ENCODE measurements at places on chromosomes 5 and 9.

GRCh38 chr5:168836603-168837231 is 257.5 kb upstream of the PANK3 start:
- DNase-seq, result no peak

GRCh38 chr9:71762900-71763653 is 5.2 kb downstream of the CEMIP2 start:
- DNase-seq, result no peak

- no peak for DNase-seq
Measured at GRCh38 chr9:110105107-110105506, 102.9 kb downstream of the C9orf152 start.

GRCh38 chr5:95735406-95735805 is 4.3 kb downstream of the RHOBTB3 start:
- DNase-seq, result no peak

GRCh38 chr9:131670247-131671132 is 69.4 kb downstream of the RAPGEF1 start:
- DNase-seq, result no peak

DNA sequence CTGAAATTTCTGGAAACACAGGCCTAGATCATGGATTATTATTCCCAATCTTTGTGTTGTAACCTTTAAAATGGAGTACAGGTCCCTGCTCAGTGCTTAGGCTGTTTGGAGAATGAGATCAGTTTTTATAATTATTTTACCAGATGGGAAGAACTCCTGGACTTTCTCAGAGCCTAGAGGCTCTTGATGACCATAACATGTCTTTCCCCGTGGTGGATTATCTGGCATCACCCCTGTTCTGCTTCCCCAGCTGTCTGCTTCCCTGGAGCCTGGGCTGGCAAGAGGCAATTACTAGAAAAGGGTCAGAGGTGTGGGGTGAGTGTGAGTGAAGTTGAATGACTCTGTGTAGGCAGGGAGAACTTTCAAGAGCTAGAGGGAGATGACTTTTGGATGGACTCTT is 143.0 kb downstream of the CARTPT start:
- no peak for DNase-seq

- no peak for DNase-seq
Measured at GRCh38 chr5:169009123-169009522, 291.8 kb downstream of the SLIT3 start.

DNA sequence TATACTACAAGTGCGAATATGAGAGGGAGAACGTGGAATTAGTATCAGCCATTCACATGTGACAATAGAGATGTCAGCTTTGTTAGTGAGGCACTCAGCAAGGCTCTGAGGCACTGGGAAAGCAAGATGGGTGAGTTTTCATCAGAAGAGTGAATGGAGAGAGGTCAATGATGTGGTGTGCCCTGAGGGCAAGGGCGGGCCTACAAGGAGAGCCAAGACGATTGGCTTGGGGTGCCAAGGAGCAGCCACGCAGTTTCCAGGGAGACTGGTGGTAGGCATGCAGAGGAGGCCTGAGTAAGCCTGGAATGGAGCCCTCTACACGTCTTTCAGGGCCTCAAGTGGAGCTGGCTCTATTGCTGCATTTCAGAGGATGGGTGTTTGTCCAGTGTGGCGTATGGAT is 24.7 kb downstream of the BTF3 start:
- DNase-seq, result no peak

- DNase-seq, result no peak
Measured at GRCh38 chr9:81465468-81466011, 223.8 kb downstream of the TLE1 start.

DNA sequence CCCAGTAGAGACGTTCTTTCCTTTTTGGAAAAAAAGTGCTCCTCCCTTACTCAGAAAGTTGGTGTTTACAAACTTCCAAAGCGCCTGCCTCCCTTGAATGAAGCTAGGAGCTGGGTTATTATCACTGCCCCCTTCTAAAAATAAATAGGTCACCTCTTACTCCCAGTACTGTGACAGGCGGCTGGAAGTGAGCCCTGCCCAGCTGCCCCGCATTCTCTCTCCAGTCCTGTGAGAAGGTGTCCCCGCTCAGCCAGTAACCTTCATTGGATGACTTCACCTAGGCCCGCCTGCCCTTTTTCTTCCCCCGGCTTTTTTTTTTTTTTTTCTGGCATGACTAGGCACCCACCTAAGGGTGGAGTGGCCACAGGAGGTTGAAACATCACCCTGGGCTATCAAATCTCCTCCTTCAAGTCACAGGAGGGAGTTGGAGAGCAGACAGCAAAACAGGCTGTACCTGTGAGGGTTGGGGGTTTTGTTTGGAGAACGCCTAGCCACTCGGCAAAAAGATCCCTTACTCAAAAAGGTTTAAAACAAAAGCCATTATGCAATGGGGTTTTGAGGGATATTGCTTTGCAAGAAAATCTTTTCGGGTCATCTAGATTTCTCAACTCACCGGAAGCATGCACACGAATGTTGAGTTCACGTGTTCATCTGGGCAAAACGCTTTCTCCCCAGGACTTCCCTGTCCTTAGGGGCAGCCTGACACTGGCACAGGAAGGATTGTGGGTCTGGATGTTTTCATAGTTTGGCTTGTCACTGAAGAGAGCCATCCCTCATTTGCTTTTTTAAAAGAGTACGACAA is 43.3 kb upstream of the ZNF622 start:
- DNase-seq, result no peak

DNA sequence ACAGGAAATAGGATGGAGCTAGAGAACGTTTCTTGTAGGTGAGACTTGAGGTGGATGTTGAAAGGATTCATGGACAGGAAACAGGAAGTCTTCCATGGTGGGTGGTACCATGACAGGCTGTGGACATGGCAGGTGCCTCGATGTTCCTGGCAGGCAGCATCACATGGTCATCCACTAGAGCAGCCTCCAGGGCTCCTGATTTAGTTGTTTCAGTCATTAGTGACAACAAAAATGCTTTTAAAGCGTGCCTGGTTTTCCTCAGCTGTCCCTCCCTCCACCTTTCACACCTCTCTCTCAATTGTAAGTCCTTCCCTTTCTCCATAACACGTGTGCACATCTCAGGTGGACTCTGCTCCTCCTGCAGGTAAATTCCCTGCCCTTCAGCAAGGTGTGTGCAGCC is 25.2 kb upstream of the ASPN start:
- peak; percentile 2 for DNase-seq

- no peak for DNase-seq
Measured at GRCh38 chr5:151327585-151327984, 19.8 kb downstream of the SLC36A2 start.

GRCh38 chr5:142313682-142314081 is 11.1 kb downstream of the SPRY4 start:
- DNase-seq, result no peak

DNA sequence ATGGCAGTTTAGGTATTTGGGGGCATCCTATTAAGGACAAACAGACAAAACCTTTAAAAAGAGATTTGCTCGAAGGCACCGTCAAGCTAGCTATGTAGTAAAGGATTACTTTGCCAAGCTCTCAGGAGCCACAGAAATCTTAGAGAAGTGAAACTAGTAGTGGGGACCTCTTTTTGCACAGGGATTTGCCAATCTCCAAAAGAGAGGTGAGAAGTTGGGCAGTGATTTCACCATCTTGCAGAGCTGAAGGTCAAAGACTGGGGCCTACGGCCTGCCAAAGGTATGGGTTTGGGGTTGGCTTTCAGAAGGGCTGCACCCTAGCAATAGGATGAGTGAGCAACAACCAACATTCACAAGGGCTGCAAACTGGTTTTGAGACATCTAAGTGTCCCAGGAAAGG is 1.6 kb upstream of the FCN1 start:
- DNase-seq, result no peak

GRCh38 chr9:93188426-93189368 is 4.8 kb downstream of the WNK2 start:
- DNase-seq, result no peak

GRCh38 chr5:116145416-116145815 is 60.6 kb downstream of the COMMD10 start:
- peak; percentile 80 for DNase-seq

DNA sequence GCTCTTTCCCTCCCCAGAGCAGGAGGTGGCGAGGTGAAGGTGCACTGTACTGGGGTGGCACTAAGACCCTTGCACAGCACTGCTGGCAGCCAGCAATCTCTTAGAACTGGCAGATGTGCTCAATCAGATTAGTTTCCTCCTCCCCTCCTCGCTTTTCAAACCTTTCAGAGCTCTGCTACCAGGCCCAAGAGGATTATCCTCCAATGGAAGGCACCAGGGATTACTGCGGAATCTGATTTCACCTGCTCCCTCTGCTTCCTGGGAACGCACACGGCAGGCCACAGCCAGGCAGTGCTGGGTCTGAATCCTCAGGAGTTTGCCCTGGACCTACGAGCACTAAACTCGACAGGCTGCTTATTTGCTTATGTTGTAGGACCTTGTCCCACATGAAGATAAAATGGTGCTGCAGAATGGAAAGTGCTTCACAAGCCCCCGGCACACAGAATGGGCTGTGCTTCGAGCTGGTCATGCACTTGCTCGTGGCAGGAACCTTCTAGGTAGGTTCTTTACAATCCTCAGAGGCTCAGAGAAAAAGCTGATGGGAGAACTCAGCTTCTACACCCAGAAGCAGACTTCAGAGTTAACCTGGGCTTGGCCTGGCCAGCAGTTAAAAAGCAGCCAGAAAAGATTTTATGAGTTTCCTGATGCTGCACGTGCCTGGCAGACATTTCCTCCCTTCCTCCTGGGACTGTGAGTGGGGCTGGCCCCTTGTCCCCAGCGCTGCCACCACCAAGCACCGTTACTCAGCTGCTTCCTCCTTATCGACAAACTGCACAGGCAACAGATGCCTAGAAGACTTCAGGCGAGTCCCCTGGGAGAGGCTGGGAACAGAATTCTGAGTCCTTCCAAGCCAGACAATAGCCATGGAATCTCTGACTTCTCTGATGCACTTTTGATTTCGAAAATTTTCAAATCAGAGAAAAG is 33.1 kb downstream of the FABP6 start:
- no peak for DNase-seq

DNA sequence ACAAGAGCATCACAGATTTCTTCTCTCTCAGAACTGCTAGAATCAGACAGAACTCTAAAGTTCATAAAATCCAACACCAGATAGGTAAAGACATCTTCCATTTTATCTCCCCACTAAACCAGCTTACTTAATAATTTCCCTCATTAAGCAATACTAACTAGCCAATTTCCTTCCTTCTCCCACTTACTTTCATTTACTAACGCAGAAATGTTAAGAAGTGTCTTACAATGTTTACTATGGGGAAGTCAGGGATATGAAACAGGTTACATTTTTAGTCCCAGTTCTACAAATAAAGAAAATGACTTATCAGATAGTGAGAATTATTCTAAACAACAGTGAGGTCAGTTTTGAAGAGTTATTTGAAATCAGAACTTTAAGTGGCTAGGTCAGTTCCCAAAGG is 236.5 kb downstream of the FBXL17 start:
- no peak for DNase-seq

DNA sequence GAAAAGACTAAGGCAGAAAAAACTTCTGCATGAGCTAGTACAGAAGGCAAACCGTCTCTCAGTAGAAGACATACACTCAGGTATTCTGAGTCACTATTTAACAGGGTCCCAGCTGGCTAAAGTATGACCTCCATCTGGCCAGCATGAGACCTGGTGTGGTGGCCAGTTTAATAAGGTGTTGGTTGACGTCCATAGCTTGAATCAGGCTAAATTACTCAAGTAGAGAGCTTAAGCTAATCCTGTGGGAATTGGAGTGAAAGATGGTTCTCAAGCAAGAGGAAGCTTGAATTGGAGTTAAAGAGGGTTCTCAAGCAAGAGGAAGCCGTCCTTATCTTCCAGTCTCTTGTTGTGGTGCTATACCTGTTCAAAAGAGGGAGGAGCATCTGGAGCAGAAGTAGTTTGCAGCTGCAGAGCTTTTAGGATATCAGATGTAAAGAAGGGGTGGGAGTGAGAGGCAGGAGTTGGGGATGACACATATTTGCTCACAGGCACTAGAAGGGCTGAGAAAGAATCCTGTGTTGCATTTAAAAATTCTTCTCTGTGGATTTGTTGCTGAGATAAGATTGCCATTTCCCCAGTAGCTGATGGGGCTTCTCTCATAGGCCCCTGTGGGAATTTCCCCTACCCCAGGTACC is 136.1 kb upstream of the RUSC2 start:
- no peak for DNase-seq

DNA sequence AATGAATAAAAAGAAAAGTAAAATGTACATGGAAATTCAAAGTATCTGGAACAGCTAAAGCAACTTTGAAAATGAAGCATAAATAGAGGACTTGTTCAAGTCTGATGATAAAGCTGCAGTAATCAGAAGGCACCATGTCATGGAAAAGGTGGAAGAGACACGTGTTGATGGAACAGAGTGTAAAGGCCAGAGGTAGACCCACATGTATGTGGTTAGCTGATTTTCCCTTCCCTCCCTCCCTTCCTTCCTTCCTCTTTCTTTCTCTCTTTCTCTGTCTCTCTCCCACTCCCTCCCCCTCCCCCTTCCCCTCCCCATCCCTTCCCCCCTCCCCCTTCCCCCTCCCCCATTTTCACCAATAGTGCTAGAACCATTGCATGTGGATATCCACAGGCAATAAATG is 58.7 kb upstream of the FCN1 start:
- no peak for DNase-seq

- DNase-seq, result no peak
Measured at GRCh38 chr5:123439709-123440108, 16.5 kb upstream of the CEP120 start.

- DNase-seq, result no peak
Measured at GRCh38 chr5:37435261-37435660, 56.1 kb downstream of the WDR70 start.

GRCh38 chr5:88819301-88819999 is 63.5 kb downstream of the MEF2C start:
- no peak for DNase-seq

DNA sequence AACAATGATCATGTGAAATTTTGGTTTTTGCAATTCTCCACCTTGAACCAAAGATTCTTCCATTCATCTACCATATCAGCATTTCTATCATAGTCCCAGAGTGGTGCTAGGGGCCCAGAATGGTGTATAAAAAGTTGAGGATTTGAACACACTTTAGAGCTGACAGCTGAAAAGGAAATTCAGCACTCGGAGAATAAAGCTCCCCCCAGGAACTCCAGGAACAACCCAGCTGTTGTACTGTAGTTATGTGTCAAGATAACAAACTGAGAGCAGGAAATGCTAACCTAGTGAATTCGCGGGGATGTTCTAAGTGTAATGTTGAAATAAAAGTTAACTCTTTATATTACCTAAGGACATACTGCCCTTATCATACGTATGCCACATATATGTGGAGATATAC is 216.7 kb downstream of the NFIB start:
- DNase-seq, result no peak

DNA sequence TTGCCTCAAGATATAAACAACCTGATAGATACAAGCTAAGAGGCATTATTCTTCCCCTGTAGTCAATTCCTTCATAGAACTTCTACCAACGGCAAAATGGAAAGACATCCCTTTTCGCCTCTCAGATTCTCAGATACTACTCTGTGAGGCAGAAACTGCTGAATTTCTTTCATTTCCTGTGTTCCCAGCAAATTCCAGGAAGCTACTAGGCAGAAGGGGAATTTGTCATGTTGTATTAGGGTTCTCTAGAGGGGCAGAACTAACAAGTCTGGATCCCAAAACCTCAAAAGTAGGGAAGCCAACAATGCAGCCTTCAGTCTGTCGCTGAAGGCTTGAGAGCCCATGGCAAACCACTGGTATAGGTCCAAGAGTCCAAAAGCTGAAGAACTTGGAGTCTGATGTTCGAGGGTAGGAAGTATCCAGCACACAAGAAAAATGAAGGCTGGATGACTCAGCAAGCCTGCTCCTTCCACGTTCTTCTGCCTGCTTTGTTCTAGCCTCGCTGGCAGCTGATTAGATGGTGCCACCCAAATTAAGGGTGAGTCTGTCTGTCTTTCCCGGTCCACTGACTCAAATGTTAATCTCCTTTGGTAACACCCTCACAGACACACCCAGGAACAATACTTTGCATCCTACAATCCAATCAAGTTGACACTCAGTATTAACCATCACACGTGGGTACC is 15.2 kb downstream of the RNF180 start:
- DNase-seq, result no peak
